CD4-positive, alpha-beta T cell treated with Interleukin-21 for 1 hour (primary cell): ENCODE measurements at places on chromosomes 1 and 21.

GRCh38 chr1:164771619-164772361 is 212.8 kb downstream of the PBX1 start:
- DNase-seq, result no peak

GRCh38 chr21:37916310-37917051 is at the start of gene KCNJ6:
TSS of gene KCNJ6 (minus strand) at chr21:37916457. CDS start at chr21:37840682, 75,775 bp downstream.
- no peak for DNase-seq

GRCh38 chr1:147719711-147720225 is 40.6 kb downstream of the GJA5 start:
- no peak for DNase-seq

GRCh38 chr1:113760102-113761080 is 1.1 kb upstream of the PHTF1 start:
- no peak for DNase-seq

GRCh38 chr1:11907275-11908094 is 18.7 kb downstream of the KIAA2013 start:
- DNase-seq, result peak; percentile 96

- DNase-seq, result no peak
These were observed 1.1 kb downstream of the TSPAN2 start for GRCh38 chr1:115088115-115088778.

DNA sequence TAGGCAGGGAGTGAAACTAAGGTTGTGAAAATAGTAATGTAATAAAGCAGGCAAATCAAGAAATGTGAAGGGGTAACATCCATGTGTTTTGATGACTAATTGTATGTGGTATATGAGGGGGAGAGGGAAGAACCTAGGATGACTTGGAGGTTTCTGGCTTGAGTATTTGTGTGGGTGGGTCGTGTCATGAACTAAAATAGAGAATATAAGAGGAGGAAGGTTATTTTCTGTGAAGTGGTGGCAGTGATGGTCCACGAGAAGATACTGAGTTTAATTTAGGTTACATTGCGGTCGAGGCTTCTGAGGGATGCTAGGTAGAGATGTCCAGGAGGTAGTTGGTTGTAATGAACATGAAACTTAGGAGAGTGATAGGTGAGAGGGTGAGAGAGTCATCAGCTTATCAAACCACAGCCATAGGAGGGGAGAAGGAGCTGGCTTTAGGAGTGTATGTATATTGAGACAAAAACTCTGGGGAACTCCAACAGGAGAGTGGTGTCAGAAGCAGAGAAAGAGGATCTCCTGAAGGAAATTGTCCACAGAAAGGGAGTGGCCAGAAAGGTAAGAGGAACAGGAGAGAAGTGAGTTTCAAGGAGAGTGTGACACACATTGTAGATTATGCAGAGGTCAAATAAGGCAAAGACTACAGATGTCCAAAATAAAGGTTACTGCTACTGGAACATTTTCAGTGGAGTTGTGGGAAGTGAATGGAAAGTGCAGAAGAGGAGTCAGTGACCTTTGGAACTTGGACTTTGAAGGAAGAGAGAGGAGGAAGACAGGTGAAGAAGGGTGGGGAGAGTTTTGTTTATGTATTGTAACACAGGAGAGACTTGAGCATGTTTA is 89.0 kb upstream of the MACF1 start:
- no peak for DNase-seq

GRCh38 chr1:20885121-20885520 is 98.0 kb upstream of the HP1BP3 start:
- DNase-seq, result no peak

GRCh38 chr1:25186161-25187007 is 45.9 kb downstream of the SYF2 start:
- DNase-seq, result no peak

DNA sequence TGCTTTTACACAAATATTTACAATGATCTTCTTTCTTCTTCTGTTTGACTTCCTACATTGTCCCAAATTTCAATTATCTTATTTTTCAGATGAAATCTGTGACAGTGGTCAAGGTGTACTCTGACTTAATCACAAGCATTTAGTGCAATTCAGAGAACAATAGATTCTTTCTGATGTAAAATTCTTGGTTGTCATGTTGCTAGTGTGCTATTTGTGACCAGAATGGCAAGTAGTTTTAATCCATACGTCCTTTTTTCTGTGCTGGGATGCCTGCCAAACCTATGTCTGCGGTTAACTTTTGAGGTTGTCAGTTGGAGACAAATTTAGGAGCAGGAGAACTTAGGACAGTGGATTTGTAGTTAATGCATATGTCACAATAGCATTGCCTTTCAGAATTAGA is 31.0 kb downstream of the NCAM2 start:
- no peak for DNase-seq

- no peak for DNase-seq
These were observed 18.9 kb downstream of the CTNNBIP1 start for GRCh38 chr1:9891207-9891606.

DNA sequence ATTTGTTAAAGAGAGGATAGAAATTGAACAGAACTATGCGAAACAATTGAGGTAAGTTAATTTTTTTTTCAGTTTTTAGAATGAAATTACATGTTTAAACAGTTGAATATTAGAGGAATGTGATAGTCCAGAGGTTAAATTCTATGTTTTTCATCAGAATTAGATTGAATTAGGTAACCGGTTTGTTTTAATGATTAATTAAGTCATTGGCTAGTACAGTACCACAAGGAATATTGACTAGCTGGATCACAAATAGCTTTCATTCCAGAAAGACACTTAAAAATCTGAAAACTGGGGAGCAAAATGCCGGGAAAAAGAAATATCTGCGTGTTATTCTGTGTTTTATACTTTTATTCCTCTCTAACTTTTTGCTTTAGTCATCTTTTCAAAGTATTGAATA is 51.6 kb downstream of the FNBP1L start:
- DNase-seq, result no peak

DNA sequence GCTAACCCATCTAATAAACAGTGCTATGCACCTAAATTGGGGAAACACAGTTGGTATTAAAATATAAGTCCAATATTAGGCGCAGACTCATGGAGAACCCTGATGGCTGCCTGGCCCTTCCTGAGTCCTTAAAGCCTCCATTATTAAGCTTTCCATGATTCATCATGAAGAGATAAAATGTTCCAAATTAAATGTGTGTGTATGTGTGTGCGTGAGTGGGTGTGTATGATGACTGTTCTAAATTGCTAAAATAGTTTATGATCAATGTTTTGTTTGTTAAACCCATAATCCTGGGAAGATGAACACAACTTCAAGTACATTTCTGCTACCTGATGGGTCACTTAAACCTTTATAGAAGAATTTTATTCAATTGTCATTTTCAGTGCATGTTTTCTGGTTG is 6.3 kb upstream of the RBBP5 start:
- DNase-seq, result no peak

DNA sequence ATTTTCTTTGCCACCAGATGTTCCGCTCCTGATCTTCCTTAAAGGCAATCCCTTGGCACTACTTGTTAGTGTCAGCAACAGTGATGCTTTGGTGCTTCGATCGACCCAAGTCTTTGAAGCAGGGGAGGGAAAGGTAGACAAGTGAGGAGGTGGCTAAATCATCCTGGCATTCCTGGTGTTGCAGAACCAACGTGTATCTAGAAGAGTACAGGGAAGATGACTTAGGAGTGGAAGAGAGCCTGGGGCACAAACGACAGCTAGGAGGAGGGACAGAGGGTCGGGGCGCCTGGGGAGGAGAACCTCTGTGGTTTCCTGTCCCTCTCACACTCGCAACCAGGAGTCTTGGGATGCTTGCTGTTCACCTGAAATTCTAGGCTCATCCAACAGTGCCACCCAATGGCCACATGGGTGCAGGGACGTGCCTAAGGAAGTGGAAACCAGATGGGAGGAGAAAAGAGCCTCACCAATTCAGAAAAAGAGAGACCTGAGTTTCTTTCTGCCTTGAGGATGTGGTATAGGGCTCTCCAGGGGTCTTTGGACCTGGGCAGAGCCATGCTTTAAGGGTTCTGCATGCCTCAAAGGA is 9.5 kb upstream of the KCNA2 start:
- peak; percentile 64 for DNase-seq

DNA sequence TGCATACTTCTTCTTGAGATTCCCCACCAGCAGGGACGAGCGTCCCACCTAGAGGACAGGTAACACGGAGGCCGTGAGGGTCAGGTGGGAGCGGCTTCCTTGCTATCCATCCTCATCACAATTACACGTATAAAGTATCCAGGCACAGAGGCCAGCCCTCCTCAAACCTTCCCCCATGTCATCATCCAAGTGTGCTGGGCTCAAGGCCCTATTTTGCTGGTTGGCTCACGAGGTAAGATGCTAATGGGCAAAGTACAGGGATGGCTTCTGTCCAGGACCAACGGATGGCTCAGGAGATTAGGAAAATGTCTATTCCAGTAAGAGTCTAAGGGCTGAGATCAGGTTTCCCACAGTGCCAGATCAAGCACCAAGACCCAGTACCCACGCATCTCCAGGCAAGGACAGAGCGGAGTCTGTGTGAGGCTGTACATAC is 11.5 kb upstream of the A3GALT2 start:
- DNase-seq, result no peak

DNA sequence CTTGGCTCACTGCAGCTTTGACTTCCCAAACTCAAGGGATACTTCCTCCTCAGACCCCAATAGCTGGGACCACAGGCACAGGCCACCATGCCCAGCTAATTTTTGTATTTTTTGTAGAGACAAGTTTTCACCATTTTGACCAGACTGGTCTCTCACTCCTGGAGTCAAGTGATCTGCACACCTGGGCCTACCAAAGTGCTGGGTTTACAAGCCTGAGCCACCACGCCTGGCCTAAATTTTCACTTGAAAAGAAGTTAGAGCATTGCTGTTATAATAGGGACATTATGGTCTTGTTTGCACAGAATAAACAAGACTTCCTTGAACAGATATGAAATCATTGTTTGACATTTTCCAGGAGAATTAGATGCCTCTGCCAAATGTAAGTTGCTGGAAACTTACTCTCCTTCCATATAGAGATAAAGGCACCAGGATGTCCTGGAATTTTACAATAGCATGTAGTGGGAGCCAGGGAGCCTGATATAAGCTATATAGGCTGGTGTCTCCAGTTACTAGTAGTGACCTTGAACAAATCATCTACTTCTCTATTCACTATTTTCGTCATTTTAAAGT is 16.9 kb downstream of the SLC35A3 start:
- no peak for DNase-seq
